Parietal lobe (tissue), 2 donors: ENCODE measurements at places on chromosomes 11 and 22. TPM values are rescaled to one million over a fixed set of nuclear protein-coding genes. Genes with fewer than 3 reads are reported as not detected.

The OR52B4 gene
- total RNA-seq, result not detected

The LRRN4CL gene
- total RNA-seq, result 0.31 TPM

The KREMEN1 gene
- total RNA-seq, result 11.0 TPM

The MS4A12 gene
- total RNA-seq, result not detected

The HEPHL1 gene
- not detected for total RNA-seq

The TESMIN gene
- total RNA-seq, result not detected

The CADM1 gene
- 304 TPM for total RNA-seq

The SLC22A12 gene
- not detected for total RNA-seq

The MYOD1 gene
- total RNA-seq, result not detected
